ENCODE measurements at places on chromosomes 3 and 15.

GRCh38 chr15:27660676-27661075 is 438.4 kb downstream of the OCA2 start:
- DNase-seq: no peak

DNA sequence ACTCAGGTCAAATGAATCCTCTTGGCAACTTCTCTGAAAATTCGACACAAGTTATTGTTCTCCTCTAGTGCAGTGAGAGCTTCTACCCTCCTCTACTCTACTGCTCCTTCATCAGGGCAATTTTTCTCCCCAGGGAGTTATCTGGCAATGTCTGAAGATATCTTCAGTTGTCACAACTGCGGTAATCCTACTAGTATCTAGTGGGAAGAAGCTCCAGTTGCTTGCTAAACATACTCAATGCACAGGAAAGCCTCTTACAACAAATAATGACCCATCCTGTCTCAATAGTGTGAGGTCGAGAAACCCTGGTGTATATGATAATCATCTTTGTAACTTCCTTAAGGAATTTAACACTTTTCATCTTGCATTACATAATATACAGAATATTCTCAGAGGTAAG is 1147.6 kb downstream of the IGSF11 start:
- no peak for DNase-seq

DNA sequence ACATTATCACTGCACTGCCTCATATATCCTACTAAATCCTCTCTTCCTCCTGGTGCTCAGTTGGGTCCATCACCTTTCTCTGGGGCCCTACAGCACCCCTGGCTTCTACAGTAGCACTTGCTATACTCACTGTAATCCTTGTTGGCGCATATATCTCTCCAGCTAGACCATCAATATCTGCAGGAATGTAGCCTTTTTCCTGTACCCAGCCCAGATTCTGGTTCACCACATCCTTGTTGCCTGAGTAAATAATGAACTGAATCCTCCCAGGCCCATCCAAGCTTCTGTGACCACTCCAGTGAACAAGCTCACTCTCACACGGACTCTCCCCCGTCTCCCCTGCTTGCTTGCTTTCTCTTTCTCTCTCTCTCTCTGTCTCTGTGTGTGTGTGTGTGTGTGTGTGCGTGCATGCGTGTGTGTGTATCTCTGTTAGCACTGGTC is 62.5 kb upstream of the LIPC start:
- DNase-seq: no peak

DNA sequence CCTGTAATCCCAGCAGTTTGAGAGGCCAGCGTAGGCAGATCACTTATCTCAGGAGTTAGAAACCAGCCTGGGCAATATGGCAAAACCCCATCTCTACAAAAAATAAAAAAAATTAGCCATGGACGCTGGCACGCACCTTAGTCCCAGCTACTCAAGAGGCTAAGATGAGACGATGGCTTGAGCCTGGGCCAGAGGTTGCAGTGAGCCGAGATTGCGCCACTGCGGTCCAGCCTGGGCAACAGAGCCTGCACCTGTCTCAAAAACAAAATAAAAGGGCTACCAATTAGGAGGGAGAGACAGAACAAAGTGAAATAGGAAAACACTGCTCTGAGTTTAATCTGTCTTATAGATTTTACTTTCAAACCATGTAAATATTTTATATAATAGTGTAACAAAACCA is 33.8 kb downstream of the MSL2 start:
- DNase-seq: no peak

- DNase-seq: peak; percentile 24
These were observed 533.5 kb downstream of the IGSF11 start for GRCh38 chr3:118501152-118501551.

- DNase-seq: no peak
These were observed 22.3 kb downstream of the GRM2 start for GRCh38 chr3:51729042-51729633.

DNA sequence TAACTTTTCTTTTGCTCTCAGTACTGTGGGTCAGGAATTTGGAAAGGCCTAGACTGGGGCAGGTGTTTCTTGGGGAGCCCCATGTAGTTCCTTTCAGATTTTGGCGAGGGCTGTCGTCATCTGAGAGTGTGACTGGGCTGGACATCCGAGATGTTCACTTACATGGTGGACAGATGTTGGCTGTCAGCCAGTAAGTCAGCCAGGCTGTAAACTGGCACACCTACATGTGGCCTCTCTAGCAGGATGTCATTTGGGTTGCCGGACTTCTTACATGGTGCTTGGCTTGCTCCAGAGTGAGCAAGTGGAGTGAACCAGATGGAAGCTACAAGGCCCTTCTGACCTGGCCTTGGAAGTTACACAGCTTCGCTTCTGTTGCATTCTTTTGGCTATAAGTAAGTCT is 20.7 kb downstream of the TATDN2 start:
- no peak for DNase-seq

- no peak for DNase-seq
These were observed 311.4 kb downstream of the TBC1D5 start for GRCh38 chr3:17431004-17431403.

DNA sequence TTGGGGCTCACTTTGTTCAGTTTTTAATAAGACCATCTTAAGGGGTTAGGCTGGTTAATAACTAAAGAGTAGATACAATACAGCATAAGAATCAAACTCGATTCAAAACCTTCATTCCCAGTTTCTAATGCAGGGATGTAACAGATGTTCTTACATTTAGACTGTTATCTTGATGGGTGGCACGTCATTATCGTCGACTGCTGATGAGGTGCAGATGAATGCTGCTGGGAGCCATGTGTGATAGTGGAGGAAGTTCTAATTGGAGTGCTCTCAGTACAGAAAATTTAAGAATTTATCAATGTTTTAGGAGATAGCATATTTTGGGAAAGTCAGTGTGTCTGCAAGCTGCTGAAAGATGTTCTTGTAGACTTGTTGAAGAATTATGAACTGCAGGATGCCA is 331.5 kb downstream of the PTPRG start:
- DNase-seq: no peak

GRCh38 chr3:13200465-13200864 is 127.2 kb upstream of the IQSEC1 start:
- no peak for DNase-seq
